Esophagus squamous epithelium (tissue), 5 donors: ENCODE measurements at places on chromosomes 4 and X. TPM values are rescaled to one million over a fixed set of nuclear protein-coding genes. Genes with fewer than 3 reads are reported as not detected.

Gene PDE5A
- 26.7 TPM for total RNA-seq

- DNase-seq: no peak
- H3K27me3 ChIP-seq: no peaks in the 10 kb centered on the region
- no peak overlapping the region for H3K4me3 ChIP-seq
- H3K27ac ChIP-seq: no peak overlapping the region
- H3K4me1 ChIP-seq: no peaks in the 10 kb centered on the region
Observed at GRCh38 chr4:85368932-85369331, 106.0 kb upstream of the ARHGAP24 start.

Gene CT45A1
- not detected for total RNA-seq

DNA sequence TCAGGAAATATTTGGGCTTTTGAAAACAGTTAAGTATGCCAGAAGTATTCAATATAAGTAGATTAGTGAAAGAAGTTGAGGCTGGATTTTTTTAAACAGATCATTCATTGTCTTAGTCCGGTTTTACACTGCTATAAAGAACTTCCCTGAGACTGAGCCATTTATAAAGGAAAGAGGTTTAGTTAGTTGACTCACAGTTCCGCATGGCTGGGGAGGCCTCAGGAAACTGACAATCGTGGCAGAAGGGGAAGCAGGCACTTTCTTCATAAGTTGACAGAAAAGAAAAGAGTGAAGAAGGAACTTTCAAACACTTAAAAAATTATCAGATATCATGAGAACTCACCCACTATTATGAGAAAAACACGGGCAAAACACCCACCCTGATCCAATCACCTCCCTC lies 31.1 kb upstream of the CYLC1 start:
- no peak overlapping the region for H3K27ac ChIP-seq
- H3K4me3 ChIP-seq: no peak overlapping the region
- no peaks in the 10 kb centered on the region for H3K36me3 ChIP-seq
- no peak for DNase-seq

Gene GK
- total RNA-seq: 11.2 TPM

DNA sequence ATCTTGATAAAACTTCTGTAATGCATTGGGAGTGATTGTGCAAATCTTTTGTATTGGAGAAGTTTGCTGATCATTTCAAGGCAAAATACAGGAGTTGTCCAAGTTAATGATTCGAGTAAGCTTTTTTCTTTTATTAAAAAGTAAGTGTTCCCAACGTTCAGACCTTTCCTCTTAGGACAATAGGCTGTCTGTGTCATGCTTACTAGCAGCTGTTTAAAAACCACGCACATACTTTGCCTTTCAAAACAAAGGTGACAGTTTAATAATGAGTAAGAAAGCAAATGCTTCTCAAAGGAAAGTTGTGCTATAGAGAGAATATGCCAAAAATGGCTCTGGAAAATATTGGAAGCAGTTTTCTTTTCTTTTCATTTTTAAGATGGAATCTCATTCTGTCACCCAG lies 11.2 kb downstream of the TRAPPC11 start:
- H3K27me3 ChIP-seq: no peaks in the 10 kb centered on the region
- H3K4me1 ChIP-seq: no peaks in the 10 kb centered on the region
- H3K4me3 ChIP-seq: no peak overlapping the region
- peaks cover 4% of the 10 kb centered on the region for H3K36me3 ChIP-seq
- no peak for DNase-seq

GRCh38 chr4:41549478-41549877 lies 11.5 kb downstream of the LIMCH1 start:
- H3K27ac ChIP-seq: no peak overlapping the region
- no peak overlapping the region for H3K4me3 ChIP-seq
- H3K4me1 ChIP-seq: no peaks in the 10 kb centered on the region

GRCh38 chrX:22392133-22392948 lies 119.6 kb downstream of the CBLL2 start:
- no peaks in the 10 kb centered on the region for H3K27me3 ChIP-seq
- H3K4me3 ChIP-seq: no peak overlapping the region
- no peak overlapping the region for H3K27ac ChIP-seq
- H3K4me1 ChIP-seq: no peaks in the 10 kb centered on the region
- H3K36me3 ChIP-seq: no peaks in the 10 kb centered on the region

DNA sequence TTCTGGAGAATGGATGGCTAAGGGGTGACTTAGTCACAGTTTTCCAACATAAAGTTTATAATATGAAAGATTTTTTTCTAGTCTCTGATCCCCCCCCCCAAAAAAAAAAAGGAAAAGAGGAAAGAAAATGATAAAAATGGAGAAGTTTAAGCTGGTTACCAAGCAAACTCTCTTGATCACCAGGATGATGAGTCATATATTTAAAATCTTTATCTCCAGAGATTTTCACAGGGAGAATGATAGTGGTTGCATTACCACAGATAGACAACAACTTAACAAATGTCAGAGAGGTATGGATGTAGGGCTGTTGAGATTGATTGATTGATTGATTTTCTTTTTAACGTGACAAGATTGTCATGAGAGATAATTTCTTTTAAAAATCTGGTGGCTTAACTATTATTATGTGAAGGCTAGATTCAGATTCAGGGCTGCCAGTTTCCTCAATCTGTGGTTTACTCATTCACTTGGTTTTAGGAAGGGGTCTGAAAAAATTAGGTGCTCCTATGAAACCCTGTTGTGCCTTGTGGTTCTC lies 13.3 kb upstream of the TEX13C start:
- H3K27ac ChIP-seq: no peak overlapping the region
- no peak overlapping the region for H3K4me3 ChIP-seq
- H3K4me1 ChIP-seq: no peaks in the 10 kb centered on the region
- no peak for DNase-seq
- no peaks in the 10 kb centered on the region for H3K27me3 ChIP-seq

- no peak overlapping the region for H3K27ac ChIP-seq
- no peak overlapping the region for H3K4me3 ChIP-seq
- no peaks in the 10 kb centered on the region for H3K27me3 ChIP-seq
- no peak for DNase-seq
- H3K4me1 ChIP-seq: no peaks in the 10 kb centered on the region
Observed at GRCh38 chr4:181611033-181611711, 632.0 kb upstream of the TENM3 start.

GRCh38 chr4:7964890-7965662 lies 25.4 kb upstream of the AFAP1 start:
- no peak overlapping the region for H3K4me3 ChIP-seq
- no peaks in the 10 kb centered on the region for H3K36me3 ChIP-seq
- H3K27ac ChIP-seq: peak overlapping the region; percentile 83

Gene SOWAHD
- total RNA-seq: not detected

GRCh38 chrX:632366-633042 lies 1.9 kb downstream of the SHOX start:
- no peak overlapping the region for H3K4me3 ChIP-seq
- H3K27me3 ChIP-seq: peaks cover 12% of the 10 kb centered on the region
- no peaks in the 10 kb centered on the region for H3K36me3 ChIP-seq
- DNase-seq: no peak

Gene NXF2
- total RNA-seq: not detected

DNA sequence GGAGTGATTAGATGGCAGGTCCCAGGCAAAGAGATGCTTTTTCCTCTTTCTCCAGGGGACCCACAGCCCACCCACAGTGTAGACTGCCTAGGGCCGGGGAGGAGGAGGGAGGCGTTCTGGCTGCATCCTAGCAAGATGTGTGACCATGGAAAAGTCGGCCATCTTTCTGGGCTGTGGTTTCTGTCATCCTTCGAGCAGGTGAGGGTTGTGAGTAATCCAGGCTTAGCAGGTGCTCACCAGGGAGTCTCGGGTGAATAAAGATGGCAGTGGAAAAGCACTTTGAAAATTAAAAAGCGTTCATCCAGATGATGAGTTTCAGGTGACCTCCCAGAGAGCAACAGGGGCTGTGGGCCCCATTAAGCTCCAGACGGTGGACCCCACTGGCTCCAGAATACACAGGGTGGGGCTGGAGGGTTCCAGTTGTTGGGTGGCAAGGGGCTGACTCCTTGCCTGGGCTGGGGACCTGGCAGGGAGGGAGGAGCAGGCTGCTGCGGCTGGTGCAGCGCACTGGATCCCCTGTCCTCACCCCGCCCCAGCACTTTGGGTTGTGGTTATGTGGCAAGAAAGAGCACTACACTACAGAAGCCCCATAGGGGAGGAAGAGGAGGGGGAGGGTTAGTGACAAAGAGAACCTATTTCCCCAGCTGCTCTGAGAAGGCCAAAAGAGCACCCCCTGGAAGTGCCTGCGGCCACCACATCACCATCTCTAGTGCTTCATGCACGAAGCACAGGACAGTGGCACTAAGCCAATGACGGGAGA lies 23.7 kb downstream of the ELF4 start:
- no peaks in the 10 kb centered on the region for H3K27me3 ChIP-seq
- peak; percentile 10 for DNase-seq
- H3K4me1 ChIP-seq: peaks cover 4% of the 10 kb centered on the region
- H3K4me3 ChIP-seq: peak overlapping the region; percentile 9
- no peaks in the 10 kb centered on the region for H3K36me3 ChIP-seq
- H3K27ac ChIP-seq: peak overlapping the region; percentile 63

GRCh38 chrX:2921193-2921592 lies 7.9 kb downstream of the ARSD start:
- no peak overlapping the region for H3K27ac ChIP-seq
- no peak overlapping the region for H3K4me3 ChIP-seq
- DNase-seq: no peak
- no peaks in the 10 kb centered on the region for H3K27me3 ChIP-seq

Gene PGRMC1
- total RNA-seq: 57.2 TPM

Gene NAA11
- total RNA-seq: not detected

GRCh38 chrX:29143756-29144155 lies 556.5 kb downstream of the IL1RAPL1 start:
- H3K36me3 ChIP-seq: no peaks in the 10 kb centered on the region
- H3K27ac ChIP-seq: no peak overlapping the region
- H3K4me3 ChIP-seq: no peak overlapping the region
- H3K27me3 ChIP-seq: no peaks in the 10 kb centered on the region
- no peak for DNase-seq

- H3K27ac ChIP-seq: no peak overlapping the region
- no peak overlapping the region for H3K4me3 ChIP-seq
- no peaks in the 10 kb centered on the region for H3K27me3 ChIP-seq
- H3K4me1 ChIP-seq: no peaks in the 10 kb centered on the region
- H3K36me3 ChIP-seq: no peaks in the 10 kb centered on the region
Observed at GRCh38 chr4:141654098-141654497, 17.7 kb downstream of the IL15 start.

GRCh38 chr4:40423735-40424134 lies 88.6 kb downstream of the CHRNA9 start:
- DNase-seq: no peak
- no peaks in the 10 kb centered on the region for H3K4me1 ChIP-seq

DNA sequence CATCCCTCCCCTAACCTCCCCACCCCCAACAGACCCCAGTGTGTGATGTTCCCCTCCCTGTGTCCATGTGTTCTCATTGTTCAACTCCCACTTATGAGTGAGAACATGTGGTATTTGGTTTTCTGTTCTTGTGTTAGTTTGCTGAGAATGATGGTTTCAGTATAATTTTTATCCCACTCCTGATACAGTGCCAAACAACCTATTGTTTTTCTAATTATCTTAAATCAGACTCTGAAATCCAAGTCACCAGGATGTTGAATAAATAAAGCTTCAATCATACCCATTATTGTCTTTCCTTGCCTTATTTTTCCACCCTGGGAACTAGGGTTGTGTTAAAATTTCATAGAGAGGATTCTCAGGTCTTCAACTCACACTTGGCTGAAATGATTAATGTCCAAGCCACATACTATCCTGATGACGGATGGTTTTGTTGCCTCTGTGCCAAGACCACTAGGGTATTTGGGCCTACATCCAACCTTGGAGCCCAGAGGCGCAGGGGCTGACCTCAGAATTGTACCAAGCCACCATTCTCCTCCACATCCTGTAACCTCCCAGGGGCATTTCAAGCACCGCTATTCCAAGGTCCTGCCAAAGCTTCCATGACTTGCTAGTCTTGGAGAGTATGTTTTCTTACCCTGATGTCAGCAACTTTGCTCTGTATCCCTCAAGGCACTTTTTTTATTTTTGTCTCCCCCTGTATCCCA lies 332.4 kb downstream of the ARHGAP24 start:
- H3K4me3 ChIP-seq: no peak overlapping the region
- no peaks in the 10 kb centered on the region for H3K4me1 ChIP-seq

DNA sequence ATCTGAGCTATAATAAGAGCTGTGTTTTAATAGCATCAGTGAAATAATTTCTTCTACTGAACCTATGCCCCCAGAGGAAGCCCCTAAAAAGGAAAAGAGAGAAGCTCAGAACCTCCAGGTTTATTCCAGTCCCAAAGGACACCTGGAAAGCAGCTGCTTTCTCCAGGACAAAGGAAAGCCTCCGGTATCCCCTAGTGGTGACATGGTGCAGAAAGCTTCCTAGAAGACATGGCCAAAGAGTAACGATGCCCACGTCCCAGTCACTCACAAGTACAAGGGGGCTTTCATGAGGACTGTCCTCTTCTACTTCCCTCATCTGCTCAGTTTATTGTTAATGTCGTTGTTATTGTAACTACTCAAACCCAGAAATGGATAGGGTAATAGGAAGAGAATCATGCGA lies 343.9 kb downstream of the UNC5C start:
- DNase-seq: no peak
- no peak overlapping the region for H3K27ac ChIP-seq
- no peaks in the 10 kb centered on the region for H3K4me1 ChIP-seq
- H3K4me3 ChIP-seq: no peak overlapping the region
- no peaks in the 10 kb centered on the region for H3K36me3 ChIP-seq
- no peaks in the 10 kb centered on the region for H3K27me3 ChIP-seq

Gene POLR2B
- total RNA-seq: 25.2 TPM

GRCh38 chr4:141248029-141248428 lies 27.3 kb downstream of the ZNF330 start:
- no peaks in the 10 kb centered on the region for H3K27me3 ChIP-seq
- H3K4me3 ChIP-seq: no peak overlapping the region
- no peak for DNase-seq
- no peaks in the 10 kb centered on the region for H3K36me3 ChIP-seq

Gene SHROOM4
- total RNA-seq: 5.7 TPM

DNA sequence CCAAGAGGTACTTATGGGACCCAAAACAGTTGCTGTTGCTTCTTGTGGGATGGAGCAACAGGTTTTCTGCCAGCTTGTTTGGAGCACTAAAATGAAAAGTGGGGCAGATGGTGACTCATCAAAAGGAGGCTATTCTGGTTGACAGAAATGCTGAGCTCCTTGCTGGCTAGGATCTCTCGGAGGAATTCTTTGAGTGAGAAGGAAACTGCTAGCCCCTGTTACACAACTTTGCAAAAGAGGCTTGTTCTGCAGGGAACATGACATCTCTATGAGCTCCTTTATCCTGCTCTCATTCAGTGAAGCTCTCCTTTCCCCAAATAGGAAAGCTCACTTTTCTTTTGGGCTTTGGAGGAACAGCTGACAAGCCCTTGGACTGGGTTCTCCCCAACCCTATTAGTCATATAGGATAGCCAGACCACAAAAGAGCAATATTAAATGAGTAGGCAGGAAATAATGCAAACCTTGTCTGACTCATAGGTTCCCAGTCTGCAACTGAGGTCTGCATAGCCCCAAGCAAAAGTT lies 108.3 kb downstream of the CDS1 start:
- H3K4me1 ChIP-seq: peaks cover 12% of the 10 kb centered on the region
- H3K4me3 ChIP-seq: no peak overlapping the region
- H3K27ac ChIP-seq: no peak overlapping the region
- DNase-seq: no peak
- no peaks in the 10 kb centered on the region for H3K27me3 ChIP-seq

Gene COL25A1
- total RNA-seq: 0.53 TPM

GRCh38 chrX:15344106-15344505 lies 8.8 kb upstream of the PIGA start:
- no peaks in the 10 kb centered on the region for H3K27me3 ChIP-seq
- H3K4me3 ChIP-seq: no peak overlapping the region
- H3K27ac ChIP-seq: no peak overlapping the region
- H3K4me1 ChIP-seq: no peaks in the 10 kb centered on the region
- DNase-seq: no peak
